Fibroblast of skin of right biceps (primary cell): ENCODE measurements at places on chromosomes 3 and 15.
A peak's percentile ranks its signal among the peaks of the same experiment; 100 is the strongest.

GRCh38 chr3:159252772-159253384 lies 451.0 kb downstream of the MFSD1 start:
- DNase-seq, result peak; percentile 68

DNA sequence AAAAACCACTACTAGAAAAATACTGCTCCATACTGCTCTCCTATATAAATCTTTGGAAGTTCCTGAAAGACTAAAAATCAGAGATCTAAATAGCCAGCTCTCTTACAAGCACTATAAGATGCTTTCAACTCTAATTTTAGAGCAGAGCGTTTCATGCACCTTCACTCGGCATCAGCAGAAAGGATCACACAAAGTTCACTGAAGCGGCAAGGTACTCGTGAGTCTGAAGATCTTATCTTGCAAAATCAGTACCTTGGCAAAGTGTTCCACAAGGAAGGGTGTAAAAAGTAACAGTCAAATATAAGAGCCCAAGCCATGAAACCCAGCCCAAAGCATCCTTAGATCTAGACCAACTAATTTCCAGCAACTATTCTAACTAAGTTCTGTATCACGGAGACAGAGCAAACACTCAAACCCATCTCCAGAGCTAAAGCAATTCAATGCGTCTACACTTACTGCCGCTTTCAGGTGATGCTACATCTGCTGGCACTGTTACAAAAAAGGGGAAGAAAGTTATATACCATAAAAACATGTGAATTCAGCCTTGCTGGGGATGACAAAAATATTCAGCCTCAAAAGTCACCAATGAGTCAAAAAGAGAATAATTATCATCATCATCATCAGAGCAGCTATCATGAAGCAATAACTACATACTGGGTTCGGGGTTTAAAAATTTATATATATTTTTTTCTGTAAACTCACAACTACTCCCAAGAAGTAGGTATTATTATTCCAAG lies 16.3 kb downstream of the VPS39 start:
- DNase-seq, result no peak

DNA sequence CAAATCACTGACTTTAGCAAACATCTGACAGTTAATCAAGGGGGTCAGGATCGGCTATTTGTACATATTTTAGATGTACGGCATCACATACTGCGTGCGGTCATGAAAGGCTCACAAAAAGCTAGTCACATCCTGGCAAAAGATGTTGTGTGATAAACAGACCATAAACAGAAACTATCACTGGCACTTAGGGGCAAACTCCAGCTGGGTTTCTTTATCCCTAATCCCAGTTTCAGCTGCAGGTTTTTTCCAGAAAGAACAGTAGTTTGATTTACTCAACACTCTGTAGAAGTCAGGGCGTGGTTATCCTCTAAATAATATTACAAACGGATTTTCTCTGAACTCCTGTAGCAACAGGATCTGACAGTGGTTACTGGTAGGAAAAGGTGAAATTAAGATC lies 112.4 kb upstream of the BHLHE40 start:
- no peak for DNase-seq

GRCh38 chr15:48559285-48559684 lies 86.2 kb downstream of the FBN1 start:
- DNase-seq, result peak; percentile 93

DNA sequence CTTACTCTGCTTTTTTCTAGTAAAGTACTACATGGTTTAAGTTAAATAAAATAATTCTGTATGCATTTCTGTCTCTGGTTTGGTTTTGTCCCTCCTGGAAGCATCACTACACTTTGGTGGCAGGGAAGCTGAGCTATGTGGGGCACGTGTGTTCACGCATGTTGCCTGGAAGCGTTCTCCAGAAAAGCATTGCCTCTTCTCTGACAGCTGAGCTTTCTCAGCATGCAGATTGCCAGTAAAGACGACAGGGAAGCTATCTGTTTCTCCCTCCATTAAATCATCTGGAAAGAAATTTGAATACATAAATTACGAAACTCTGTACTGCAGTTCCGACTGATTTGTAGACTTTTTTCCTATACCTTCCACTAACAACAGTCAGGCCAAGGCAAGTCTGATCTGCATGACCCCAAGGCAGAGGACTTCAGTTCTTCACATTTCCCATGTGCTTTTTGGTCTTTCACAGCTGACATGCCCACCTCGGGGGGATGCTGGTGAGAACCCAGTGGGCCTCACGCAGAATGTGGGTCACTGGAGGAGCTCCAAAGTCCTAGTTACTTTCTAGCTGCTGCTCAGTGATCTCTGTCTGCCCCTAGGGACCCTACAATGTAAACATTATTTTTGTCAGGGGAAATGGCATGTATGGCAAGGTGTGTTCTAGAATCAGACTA lies 43.0 kb downstream of the PGPEP1L start:
- no peak for DNase-seq

- DNase-seq, result no peak
These were observed 157.4 kb upstream of the LRTM1 start for GRCh38 chr3:55085231-55085630.

DNA sequence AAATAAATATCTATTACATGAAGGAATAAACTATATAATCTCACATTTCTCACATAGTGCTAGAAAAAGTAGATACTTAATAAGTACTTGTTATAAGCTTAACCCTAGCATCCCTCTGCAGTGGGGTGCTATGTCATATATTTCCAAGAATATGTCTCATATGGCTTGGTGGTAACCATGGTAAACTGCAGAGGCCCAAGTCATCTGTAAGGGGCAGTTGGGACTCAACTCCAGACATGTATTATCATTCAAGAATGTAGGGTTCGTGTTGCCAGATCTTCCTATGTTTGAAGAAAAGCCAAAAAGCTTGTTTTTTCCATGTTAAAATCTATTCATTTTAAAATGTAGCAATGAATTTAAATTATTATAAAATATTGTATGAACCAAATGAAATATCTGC lies 46.2 kb downstream of the ZNF385D start:
- DNase-seq, result peak; percentile 55

GRCh38 chr15:83927704-83928391 lies 273.9 kb downstream of the ADAMTSL3 start:
- no peak for DNase-seq

DNA sequence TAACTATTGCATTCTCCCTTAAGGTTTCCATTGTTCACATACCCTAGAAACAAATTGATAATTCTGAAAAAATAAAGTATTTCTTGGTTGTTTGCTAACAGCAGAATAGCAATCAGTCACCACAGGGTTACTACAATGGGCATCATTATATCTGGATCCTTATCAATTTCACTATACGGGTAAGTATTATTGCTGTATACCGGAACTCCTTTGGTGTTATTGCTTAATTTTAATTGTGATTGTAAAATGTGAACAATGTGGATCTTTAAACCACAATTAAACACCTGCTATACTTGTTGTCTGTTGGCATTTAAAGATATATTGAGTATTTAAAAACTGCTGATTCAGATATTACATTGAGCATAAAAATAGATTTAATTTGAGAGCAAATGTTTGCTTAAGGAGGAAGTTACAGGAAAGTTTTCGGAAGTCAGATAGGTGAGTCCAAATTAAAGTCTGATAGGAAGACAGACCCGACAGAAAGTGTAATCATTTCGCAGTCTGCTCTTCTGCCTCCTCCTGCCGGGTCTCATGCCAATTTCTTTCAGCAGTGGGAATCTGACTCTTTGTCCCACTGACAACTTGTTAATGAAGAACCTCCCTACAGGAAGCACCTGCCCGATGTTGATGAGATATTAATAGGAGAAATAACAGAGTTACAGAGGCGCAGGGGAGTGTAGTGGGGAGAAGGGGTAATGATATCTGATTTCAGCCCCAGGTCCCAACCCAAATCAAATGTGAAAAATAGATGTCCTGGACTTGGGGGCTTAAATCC lies 169.7 kb upstream of the TBC1D5 start:
- DNase-seq, result no peak

DNA sequence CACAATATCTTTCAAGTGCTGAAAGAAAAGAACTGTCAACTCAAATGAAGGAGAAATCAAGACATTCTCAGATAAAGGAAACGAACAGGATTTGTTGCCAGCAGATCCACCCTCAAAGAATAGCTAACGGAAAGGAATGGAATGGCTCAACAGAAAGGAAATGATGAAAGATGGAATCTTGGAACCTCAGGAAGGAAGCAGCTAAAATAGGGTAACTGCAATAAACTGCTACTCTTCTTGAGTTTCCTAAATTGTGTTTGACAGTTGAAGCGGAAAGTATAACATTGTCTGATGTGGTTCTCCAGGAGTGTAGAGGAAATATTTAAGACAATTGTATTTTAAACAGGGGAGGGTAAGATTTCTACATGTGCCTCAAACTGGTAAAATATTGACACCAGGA lies 22.0 kb downstream of the PRR23E start:
- DNase-seq, result no peak

DNA sequence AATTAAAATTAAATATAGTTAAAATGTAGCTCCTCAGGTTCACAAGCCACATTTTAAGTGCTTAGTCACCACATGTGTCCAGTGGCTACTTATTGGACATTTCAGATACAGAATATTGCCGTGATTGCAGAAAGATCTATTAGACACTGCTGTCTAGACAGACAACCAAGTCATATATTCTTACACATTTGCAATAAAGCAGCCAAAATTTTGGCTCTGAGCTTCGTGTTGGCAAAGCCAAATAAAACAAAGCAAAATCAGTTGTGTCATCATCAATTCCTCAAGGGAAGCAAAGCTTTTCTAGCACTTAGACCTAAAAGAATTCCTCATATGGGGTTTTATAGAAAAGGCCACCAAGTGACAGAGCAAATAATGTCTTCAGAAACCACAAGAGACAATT lies 193.1 kb upstream of the LPP start:
- DNase-seq, result peak; percentile 44

DNA sequence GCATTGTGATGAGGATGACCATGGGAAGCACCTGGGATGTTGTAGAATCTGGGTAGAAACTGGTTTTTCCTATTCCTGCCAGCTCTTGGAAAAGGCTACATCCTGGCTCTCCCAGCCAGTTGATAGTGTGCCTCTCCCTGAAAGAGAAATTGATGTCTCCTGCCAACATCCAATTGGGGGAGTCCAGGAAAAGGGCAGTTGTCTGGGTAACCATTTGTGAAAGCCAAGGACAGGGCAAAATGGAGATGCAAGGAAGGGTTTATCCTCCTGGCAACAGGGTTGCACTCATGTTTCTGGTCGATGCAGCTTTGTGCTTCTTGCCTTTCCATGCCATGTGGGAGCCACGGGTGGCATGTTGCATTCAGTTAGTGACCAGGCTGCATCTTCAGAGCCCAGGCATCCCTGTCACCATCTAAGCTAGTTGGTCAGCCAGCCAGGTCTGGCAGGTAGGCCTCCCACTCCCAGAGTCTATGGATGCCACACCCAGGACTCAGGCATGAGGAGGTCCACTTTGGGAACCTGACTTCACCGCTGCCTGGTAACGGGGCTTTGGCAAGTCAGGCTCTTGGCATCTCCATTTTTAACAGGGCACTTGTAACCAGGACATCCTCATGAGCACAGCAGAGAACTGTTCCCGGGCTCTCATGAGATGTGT lies 153.5 kb downstream of the DNAJB8 start:
- DNase-seq, result no peak

GRCh38 chr3:128194843-128195242 lies 41.6 kb downstream of the EEFSEC start:
- no peak for DNase-seq

GRCh38 chr15:63453186-63453905 lies 51.0 kb upstream of the USP3 start:
- no peak for DNase-seq

DNA sequence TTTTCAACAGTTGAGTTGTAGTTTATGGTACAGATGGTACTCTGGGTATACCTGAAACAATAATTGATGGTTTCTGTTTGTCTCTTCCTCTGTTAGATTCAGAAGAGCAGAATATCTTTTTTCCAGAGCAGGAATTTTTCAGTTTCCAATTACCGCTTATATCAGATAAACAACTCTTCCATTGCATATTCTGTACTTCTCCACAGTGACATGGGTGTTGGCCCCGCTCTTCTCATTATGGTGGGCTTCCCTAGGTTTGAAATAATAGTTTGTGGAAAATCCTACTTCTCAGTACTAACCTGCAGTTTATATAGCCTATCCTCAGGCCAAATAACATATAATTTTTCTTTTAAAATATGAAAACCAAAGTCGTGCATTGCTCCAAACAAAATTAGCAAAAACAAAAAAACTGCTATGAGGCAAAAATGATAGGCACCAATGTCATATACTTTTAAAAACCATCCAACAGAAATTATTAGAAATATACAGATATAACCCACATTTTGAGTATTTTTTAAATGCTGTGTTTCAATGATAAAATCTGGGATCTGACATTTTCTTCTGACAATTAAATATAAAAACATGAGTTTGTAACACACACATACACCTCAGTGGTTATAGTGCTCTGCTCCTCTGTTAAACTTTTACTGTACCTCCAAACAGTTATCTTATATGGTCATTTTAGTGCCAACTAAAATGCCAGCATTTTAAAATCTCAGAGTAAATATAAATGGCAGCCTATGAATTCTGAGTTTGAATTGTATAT lies 56.8 kb downstream of the CMSS1 start:
- DNase-seq, result no peak

- peak; percentile 64 for DNase-seq
These were observed 516.1 kb downstream of the MECOM start for GRCh38 chr3:169147238-169148008.

- DNase-seq, result peak; percentile 36
These were observed 143.3 kb downstream of the CMSS1 start for GRCh38 chr3:99960941-99961340.

DNA sequence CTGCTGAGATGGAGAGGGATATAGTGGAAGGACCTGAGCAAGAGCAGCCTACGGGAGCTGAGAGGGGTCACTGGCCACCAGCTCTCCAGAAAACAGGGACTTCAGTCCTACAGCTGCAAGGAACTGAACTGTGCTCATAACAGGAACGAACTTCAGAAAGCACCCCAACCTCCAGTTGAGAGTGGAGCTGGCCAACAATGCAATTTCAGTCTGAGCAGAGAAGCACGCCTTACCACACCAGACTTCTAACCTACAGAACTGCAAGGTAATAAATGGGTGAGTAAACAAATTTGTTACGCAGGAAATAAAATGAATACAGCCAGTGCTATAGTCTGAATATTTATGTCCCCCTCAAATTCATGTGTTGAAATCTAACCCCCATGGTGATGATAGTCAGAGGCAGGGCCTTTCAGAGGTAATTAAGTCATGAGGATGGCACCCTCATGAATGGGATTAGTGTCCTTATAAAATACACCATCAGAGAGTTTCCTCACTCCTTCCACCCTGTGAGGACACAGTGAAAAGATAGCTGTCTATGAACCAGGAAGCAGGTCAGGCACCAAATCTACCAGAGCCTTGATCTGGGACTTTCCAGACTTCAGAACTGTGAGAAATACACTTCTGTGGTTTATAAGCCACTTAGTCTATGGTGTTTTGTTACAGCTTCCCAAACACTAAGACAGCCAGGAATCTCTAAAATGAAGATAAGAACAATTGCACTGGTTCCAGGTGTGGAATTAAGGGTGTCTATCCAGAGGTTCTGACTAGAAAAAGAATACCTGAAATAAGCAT lies 58.6 kb downstream of the SYNM start:
- DNase-seq, result no peak

GRCh38 chr15:95739131-95739530 lies 591.4 kb upstream of the NR2F2 start:
- DNase-seq, result no peak
